ENCODE measurements at places on chromosomes 3 and 15.
A peak's percentile ranks its signal among the peaks of the same experiment; 100 is the strongest.

DNA sequence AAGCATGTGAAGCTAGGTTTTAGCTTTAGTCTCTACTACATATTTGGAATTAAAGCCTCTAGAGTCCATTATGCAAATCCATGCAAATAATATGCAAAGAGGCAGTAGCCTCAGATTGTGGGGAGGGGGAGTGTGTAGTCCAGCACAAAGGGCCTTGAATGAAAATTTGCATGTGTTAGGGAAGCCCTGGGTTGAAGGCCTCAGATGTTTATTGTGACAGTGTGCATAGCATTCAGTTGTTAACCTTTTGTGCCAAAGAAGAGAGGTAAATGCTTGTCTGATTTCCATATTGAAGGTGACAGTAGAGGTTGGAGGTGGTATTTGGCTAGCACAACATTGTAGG is 24.5 kb upstream of the BFSP2 start:
- no peak for DNase-seq

- no peak for DNase-seq
These were observed 13.1 kb downstream of the MTMR10 start for GRCh38 chr15:30978328-30978727.

- no peak for DNase-seq
These were observed 778 bp downstream of the CRBN start for GRCh38 chr3:3178498-3179328.

GRCh38 chr3:52176951-52177700 is 20.8 kb upstream of the ALAS1 start:
- no peak for DNase-seq

GRCh38 chr15:77104155-77104554 is 33.2 kb upstream of the TSPAN3 start:
- no peak for DNase-seq

DNA sequence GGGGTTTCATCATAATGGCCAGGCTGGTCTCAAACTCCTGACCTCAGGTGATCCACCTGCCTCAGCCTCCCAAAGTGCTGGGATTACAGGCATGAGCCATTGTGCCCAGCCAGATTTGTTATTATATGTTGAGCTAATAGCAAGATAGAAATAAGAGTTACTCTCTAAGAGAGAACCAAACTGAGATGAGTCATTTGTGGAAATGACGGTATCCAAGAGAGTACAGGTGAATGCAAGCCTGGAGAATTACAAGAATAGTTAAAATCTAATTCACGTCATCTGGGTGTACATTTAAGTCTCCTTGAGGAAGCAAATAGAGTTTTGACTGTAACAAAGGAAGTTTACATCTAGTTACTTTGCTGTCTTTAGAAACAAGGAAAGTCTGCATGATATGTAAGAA is 12.0 kb upstream of the CDIN1 start:
- no peak for DNase-seq

GRCh38 chr15:88814393-88814792 is 11.2 kb downstream of the ACAN start:
- DNase-seq: peak; percentile 41

DNA sequence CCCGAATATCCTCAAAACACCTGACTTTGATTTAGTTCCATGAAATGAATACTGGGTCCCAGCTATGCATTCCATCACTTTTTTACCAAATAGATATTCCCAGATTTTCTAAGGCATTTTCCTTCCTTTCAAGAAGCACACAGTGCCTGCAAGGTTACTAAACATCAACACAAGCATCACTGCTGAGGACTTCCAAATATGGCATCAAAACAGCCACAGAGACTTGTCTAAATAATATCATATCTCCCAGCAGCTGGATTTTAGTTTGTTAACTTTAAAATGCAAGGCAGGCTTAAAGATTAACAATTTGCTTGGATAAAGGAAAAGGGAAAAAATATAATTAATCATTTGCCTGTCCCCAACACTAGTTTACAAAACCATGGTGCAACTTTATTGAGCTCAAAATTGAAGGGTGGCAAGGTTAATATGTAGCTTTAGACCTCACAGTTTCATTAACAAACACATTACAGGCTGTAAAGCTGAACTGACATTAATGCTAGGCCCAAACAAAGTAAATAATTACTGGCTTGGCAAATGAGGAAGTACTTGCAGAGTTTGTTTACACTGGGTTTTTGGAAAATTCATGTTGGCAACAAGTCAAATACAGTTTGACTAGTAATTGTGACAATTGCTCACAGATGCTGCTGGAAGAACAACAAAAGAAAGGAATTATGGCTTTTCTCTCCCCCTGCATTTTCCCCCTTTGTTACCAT is 401.7 kb upstream of the CDIN1 start:
- DNase-seq: no peak

DNA sequence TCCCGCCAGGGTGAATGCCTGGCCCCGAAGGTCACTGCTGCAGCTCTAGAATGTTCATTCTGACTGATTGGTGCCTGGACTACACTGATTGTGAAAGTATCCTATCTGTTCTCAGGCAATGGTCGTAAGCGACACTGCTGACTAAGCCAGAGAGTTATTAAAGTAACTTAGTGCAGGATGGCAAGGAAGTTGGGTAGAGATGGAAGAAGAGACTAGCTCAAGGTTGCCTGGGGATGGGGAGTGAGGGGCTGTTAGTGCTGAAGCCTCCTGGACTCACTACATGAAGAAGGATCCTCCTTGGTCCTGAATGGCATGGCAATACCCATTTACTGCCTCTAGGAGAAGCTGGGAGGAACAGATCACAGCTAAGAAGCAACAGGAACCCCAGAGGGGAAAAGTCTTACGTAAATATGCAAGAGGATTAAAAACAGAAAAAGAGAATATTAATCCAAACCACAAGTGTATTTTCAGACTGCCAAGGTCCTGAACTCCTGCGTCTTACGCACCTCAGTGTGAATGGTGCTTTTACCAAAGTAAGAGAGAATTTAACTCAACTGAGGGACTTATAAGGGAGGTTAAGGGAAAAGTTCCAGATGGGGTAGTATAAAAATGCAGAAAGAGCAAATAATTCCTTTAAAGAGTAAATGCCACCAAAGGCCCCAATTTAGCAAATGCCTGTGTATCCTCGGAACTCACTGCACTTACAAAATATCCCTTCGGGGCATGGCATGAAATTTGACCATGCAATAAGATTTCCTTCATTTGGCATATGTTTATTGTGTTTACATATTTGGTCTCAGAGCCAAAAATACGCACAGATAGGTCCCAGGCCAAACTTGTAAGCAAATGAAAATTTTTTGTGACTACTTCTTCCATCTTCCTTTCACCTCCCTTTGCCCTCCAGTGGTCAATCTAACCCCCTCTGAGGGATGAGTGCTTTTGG is 64.0 kb upstream of the DGKG start:
- DNase-seq: no peak

GRCh38 chr3:23567917-23568316 is 237.8 kb upstream of the UBE2E1 start:
- DNase-seq: no peak

- no peak for DNase-seq
These were observed 133.7 kb downstream of the FILIP1L start for GRCh38 chr3:99980606-99981005.

DNA sequence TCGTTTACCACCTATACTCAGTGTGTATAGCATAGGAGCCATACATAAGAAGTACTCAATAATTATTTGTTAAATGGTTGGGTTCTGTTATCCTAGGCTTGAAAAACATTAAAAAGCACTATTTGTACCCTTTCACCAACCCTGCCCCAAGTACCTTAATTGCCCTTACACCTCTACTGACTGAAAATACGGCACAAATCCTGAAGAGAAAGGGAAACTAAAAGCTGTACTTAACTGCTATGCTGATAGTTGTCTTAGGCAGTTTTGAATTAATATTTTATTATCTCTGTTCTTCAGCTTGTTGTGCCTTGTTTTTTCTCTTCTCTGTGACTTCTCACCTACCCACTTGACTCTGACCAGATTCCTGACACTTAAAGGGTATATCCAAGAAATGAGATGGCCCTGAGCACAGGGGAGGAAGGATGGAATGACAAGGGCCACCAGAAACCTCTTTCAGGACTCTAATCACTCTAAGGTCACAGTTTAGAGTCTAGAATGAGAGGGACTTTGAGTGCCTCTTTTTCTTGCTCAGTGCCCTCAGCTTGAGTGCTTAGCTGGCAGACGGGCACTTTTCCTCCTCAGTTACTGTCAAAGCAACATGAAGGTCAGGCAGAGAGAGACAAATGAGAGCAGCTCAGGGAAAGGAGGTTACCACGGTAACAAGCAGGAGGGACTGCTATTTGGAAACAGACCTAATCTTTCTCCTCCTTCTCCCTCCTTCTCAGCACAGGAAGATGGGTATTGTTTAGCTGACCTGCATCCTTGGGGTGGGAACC is 136.5 kb downstream of the ZNF609 start:
- peak; percentile 82 for DNase-seq

- DNase-seq: no peak
These were observed 143.6 kb downstream of the CD47 start for GRCh38 chr3:107947203-107947602.

GRCh38 chr15:58980351-58980939 is 7.0 kb upstream of the RNF111 start:
- peak; percentile 40 for DNase-seq

DNA sequence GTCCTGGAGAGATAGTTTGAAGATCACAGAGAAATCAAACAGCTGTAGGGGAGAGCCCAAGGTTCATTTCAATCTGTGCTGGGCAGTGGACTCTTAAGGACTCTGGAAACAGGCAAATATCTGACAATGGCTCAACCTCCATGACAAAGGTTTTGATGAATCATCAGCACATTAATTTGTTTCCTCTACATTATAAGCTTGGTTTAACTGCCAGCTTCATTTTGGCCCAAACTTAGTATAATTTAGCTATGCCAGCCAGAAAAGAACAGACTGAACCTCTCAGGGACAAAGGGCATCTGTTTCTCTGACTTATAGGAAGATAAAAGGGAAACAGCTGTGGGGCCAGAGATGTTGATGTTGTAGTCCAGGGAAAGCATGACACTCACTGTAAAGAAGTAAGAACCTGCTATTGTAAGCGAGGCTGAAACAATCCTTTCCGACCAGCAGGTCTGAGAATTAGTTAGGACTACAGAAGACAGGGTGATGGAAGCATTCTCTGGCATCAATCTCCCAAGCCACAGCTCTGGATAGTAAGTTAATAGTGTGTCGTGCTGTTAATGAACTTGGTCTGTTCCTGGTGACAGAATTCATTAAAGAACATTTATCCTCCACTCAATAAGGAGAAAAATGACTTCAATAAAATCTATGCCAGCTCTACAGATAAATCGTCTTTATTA is 110.1 kb downstream of the KCNMB2 start:
- no peak for DNase-seq

DNA sequence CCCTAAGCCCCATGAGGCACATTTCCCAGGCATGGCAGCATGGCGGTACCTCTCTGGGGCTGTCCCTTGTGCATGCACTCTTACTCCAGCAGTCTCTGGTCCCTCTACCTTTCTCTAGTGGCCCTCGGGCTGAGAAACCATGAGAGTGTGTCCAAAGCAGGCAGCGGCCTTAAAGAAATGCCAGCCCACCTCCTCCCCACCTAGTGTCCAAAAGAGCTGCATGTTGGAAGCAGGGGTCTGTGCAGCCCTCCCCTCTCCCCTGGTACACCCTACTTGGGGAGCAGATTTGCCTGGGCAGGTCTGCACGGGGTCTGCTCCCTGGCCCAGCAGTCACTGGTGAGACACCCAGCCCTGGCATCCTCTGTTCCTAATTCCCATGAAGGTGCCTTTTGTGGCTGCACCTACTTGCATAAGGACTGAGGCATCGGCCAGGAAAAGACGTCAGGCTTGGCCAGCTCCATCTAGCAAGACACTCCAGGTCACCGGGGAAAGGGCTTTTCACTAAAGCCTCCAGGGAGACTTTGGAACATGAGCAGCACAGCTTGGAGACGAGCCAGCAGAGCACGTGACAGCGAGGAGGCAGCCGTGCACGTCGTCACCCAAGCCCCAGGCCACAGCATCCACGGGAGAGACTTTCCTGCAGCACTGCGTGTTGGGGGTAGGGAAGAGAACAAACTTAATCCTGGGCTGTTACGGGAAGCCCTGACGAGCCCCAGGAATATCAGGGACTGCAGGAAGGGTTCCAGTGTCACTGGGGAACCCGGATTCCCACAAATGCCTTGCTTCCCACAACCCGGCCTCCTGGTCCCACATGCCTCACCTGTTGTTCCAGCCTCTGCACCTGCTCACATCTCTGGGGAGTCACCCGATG is 38.8 kb downstream of the TM2D3 start:
- DNase-seq: peak; percentile 85

DNA sequence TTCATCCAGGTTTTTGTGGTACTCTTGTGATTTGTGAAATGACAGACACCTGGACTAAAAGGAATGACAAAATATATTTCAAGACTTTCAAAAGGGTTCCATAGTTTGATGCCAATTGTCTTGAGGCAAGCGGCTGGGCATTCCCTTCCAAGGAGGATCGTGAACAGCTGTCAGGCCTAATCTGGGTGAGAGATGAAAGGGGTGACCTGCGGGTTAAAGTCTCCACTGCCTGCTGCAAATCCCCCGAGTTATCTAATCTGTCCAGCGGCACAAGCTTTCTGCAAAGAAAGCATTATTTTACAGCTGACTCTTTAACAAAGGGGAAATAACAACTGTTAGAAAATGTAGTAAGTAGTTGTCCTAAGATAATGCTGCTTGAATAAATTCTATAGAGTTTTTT is 128.7 kb upstream of the MB21D2 start:
- no peak for DNase-seq

GRCh38 chr3:73378207-73378606 is 246.5 kb downstream of the PDZRN3 start:
- no peak for DNase-seq

DNA sequence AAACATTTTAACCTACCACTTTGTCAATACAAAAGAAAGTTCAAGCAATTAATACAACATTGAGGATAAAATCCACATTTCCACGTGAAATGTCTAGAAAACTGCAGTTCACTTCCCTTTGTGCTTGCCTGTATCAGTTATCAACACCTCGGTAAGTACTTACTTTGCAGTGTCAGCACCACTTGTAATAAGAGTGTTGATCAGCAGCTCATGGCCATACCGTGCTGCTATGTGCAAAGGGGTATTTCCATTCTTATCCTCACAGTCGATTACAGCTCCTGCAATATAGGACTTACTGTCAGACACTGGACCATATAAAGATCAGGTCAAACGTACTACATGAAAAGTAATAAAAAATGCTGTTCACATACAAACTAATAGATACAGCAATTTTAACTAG is 84.4 kb downstream of the ANKRD28 start:
- DNase-seq: no peak

GRCh38 chr3:118938183-118938961 is 96.3 kb downstream of the IGSF11 start:
- DNase-seq: no peak
